ENCODE measurements at places on chromosomes 12 and 14.

DNA sequence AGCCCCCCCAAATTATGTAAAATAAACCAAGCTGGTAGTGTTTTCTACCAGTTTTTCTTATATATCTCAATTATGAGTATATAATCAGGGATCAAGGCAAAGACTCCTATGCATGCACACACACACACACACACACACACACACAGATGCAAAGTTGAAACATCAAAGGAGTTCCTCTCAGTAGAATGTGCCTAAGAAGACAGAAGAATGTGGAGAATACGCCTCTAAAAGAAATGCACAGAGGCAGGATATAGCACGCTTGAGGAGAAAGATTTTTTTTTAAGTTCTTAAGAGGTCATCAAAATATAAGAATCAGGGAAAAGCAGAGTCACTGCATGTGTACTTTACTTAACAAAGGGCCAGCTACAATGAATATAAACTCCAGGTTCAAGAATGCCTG lies 138.2 kb upstream of the CLEC14A start:
- no peak for DNase-seq

DNA sequence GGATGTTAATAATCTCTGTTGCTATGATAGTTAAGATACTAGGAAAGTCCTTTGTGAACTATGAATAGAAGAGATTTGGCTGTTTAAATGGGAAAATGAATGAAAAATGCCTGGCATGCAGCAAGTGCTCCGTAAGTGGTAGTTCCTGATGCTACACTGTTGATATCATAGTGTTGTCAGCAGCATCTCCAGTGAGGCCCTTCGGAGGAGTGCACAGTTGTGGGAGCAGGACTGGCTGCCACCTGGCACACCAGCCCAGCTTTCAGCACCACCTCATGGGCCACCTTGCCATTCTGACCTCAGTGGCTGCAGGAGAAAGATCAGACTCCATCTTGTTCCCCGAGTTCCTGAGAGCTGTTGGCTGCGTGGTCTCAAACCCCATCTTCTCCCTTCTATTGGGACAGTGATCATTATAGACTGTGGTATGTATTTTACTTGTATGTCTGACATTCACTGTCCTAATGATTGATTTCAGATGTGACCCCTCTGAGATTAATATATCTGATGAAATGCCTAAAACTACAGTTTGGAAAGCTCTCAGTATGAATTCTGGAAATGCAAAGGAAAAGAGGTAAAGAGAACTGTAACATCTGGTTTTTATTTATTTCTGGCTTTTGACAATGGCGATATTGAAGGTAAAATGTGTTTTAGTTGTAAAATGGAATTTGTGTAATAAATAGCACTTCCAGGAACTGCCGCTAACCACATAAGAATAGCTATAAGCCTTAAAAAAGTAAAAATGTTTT lies 80.9 kb downstream of the SLC4A8 start:
- DNase-seq, result no peak

GRCh38 chr12:78931466-78931990 lies 67.0 kb downstream of the SYT1 start:
- DNase-seq, result no peak

GRCh38 chr14:84247693-84248092 lies 1282.3 kb upstream of the FLRT2 start:
- DNase-seq, result no peak

GRCh38 chr12:13436696-13437391 lies 240.3 kb downstream of the EMP1 start:
- no peak for DNase-seq

- DNase-seq, result no peak
Measured at GRCh38 chr12:111322336-111323250, 46.3 kb downstream of the PHETA1 start.

DNA sequence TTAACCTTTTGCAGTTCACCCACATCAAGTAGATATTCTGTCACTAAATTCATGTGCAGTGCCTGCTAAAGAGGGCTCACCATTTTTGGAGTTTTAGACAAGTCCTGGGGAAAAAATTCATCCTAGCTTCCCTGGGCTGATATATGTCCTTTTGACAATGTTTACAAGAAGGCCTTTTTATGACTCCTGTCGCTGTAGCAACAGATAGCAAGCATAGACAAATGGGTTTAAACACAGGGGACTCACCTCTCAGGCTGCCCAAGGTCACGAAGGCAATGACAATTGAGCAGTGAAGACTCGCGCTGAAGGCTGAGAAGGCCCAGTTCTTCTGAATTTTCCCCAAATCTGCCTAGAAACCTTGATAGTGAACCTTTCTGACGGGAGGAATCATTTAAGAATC lies 150.7 kb upstream of the CPM start:
- no peak for DNase-seq

- no peak for DNase-seq
Measured at GRCh38 chr14:80395031-80395430, 183.7 kb upstream of the DIO2 start.

- no peak for DNase-seq
Measured at GRCh38 chr14:29865299-29865698, 62.3 kb downstream of the PRKD1 start.

DNA sequence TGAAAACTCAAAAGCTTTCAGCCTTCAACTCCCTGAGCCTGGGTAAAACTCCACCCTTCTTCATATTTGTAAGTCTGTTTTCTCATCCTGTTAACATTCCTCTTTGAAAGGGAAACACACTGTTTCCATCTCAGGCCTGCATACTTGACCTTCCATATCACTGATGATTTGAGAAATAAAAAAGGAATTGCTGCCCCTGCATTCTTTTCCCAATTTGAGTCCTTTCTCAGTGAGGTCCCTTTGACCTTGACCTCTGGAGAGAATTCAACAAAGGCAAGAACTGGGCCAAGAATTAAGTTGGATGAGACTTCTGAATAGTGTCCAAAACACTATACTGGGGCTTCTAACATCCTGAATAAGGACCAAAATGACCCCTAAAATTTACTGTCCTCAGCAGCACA lies 108.0 kb downstream of the AEBP2 start:
- DNase-seq, result no peak

DNA sequence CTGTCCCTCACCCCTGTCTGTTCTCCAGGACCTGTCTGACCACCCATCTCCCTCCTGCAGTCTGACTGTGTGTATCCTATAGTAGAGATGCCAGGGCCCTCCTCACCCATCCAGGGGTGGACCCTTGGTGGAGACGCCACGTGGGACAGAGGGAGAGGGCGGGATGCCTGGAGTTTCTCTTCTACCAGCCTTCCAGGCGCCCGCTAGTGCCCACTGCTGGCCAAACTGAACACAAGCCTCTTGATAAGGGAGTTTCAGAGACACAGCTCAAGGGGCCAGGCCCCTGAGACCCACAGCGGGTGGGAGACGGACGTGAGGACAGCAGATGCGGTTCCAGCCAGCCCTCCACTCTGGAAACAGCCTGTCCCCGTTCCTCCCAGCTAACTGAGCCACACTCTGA lies 147.3 kb downstream of the RBM19 start:
- DNase-seq, result no peak

DNA sequence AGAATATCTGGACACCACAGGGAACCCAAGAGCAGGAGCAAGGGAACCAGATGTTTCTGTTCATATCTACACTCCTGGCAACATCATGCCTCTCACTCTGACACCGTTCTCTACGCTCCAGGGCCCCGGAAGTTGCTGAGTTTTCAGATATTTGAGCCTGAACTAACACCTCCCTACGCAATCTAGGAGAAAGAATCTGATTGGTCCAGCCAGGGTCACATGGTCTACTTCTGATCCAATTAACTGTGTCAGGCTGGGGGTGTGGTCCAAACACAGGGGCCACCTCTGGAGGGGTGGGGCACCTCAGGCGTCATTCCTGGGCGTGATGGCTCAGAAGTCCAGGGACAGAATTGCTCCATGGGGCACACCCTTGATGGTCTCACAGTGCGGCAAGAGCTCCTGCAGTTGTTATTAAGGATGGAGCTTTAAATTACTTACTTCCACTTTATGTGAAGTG lies 165.5 kb downstream of the PTPN11 start:
- no peak for DNase-seq

Data from CD4-positive, alpha-beta T cell treated with Interleukin-4 for 4 hours (primary cell).